ENCODE measurements at places on chromosomes 2 and 18. TPM values are rescaled to one million over a fixed set of nuclear protein-coding genes. Genes with fewer than 3 reads are reported as not detected.

Gene POTEE
- total RNA-seq: 0.09 TPM

Gene MRPL30
- total RNA-seq: 55.4 TPM

Gene IGFBP5
- total RNA-seq: 5.4 TPM

Gene EPAS1
- 1.2 TPM for total RNA-seq

Gene KCNG2
- total RNA-seq: not detected

Gene CTAGE1
- not detected for total RNA-seq

Gene C1GALT1C1L
- total RNA-seq: 0.41 TPM

Gene MYO5B
- total RNA-seq: 0.30 TPM

Gene RGPD8
- 19.9 TPM for total RNA-seq

Gene TBR1
- 0.17 TPM for total RNA-seq

Gene SERPINB12
- not detected for total RNA-seq

Gene CAPN14
- 0.13 TPM for total RNA-seq

GRCh38 chr2:180003073-180003472 is 4.0 kb downstream of the CWC22 start:
- H3K4me1 ChIP-seq: peaks cover 15% of the 10 kb centered on the region
- H3K27ac ChIP-seq: no peak overlapping the region
- H3K4me3 ChIP-seq: no peak overlapping the region
- no peaks in the 10 kb centered on the region for H3K27me3 ChIP-seq
- DNase-seq: no peak

GRCh38 chr2:37091873-37092272 is 7.6 kb downstream of the GPATCH11 start:
- H3K27me3 ChIP-seq: no peaks in the 10 kb centered on the region
- peaks cover 45% of the 10 kb centered on the region for H3K36me3 ChIP-seq
- no peak overlapping the region for H3K27ac ChIP-seq
- H3K4me3 ChIP-seq: no peak overlapping the region
- H3K4me1 ChIP-seq: no peaks in the 10 kb centered on the region

GRCh38 chr2:231725476-231725875 is 17.2 kb downstream of the PTMA start:
- H3K4me1 ChIP-seq: no peaks in the 10 kb centered on the region
- no peaks in the 10 kb centered on the region for H3K27me3 ChIP-seq
- H3K4me3 ChIP-seq: no peak overlapping the region
- no peak overlapping the region for H3K27ac ChIP-seq

GRCh38 chr2:181309586-181309985 is 147.6 kb upstream of the ITGA4 start:
- no peak for DNase-seq
- H3K4me1 ChIP-seq: no peaks in the 10 kb centered on the region
- H3K27me3 ChIP-seq: no peaks in the 10 kb centered on the region
- H3K27ac ChIP-seq: no peak overlapping the region
- H3K4me3 ChIP-seq: no peak overlapping the region
- no peaks in the 10 kb centered on the region for H3K36me3 ChIP-seq

GRCh38 chr2:80007777-80008503 is 296.6 kb downstream of the LRRTM1 start:
- H3K27ac ChIP-seq: no peak overlapping the region
- no peaks in the 10 kb centered on the region for H3K4me1 ChIP-seq
- H3K27me3 ChIP-seq: peaks cover 12% of the 10 kb centered on the region

- H3K27me3 ChIP-seq: no peaks in the 10 kb centered on the region
- H3K4me1 ChIP-seq: no peaks in the 10 kb centered on the region
- H3K27ac ChIP-seq: no peak overlapping the region
- no peak for DNase-seq
These were observed 222.0 kb upstream of the RAB6C start for GRCh38 chr2:129757366-129757914.

DNA sequence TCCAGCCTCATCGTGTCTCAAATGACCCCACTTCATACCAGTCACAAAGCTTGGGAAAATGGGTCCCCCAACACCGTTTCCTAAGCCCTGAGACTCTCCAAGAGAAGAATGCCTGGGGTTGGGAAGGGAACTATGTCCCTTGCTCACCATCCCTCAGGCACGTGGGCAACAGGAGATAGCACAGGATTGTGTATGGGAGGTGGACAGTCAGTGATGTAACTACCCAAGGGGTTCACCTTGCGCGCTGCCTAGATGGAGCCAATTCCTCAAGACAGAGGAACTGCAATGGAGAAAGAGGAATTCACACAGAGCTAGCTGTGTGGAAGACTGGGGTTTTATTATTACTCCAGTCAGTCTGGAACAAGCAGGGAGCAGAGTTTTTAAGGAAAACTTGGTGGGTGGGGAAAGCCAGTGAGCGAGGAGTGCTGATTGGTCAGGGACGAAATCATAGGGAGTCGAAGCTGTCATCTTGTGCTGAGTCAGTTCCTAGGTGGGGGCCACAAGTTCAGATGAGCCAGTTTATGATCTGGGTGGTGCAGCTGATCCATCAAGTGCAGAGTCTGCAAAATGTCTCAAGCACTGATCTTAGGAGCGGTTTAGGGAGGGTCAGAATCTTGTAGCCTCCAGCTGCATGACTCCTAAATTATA is 13.8 kb upstream of the CXCR1 start:
- no peaks in the 10 kb centered on the region for H3K36me3 ChIP-seq
- H3K27me3 ChIP-seq: no peaks in the 10 kb centered on the region
- H3K4me3 ChIP-seq: no peak overlapping the region
- no peak overlapping the region for H3K27ac ChIP-seq
- no peaks in the 10 kb centered on the region for H3K4me1 ChIP-seq

GRCh38 chr2:177983183-177983788 is 89.3 kb downstream of the PDE11A start:
- H3K36me3 ChIP-seq: no peaks in the 10 kb centered on the region
- H3K4me3 ChIP-seq: no peak overlapping the region
- H3K27ac ChIP-seq: no peak overlapping the region
- DNase-seq: peak; percentile 73

DNA sequence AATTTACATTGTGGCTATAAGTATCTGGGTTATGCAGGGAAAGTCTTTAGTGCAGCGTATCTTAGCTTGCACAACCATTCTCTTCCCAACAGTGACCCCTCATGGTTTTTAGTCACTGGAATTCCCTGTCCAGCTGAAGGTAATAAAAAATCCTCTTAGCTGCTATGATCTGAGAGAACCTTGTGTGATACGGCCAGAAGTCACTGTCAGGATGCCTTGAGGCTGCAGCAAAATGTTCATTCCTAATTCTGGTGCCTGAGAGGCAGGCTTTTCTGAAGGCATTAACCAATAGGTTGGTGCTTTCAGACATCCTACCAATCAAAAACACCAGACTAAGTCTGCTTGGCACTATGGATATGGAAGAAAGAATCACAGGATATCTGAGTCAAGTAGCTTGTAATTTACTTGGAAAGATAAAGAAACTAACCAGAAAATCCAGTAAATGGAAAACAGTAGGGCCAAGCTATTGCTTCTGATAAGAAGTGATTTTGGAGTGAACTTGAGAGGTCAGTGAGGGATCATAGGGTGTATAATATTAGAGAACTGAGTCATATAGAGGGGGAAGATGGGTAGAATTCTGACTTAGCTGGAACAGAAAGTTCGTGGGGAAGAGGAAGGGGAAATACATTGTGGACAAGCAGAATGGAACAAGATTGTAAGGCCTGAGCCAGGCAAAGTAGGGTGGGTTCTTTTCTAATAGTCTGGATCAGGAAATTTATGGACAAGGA is 89.0 kb upstream of the SLC14A2 start:
- no peak overlapping the region for H3K27ac ChIP-seq
- H3K27me3 ChIP-seq: no peaks in the 10 kb centered on the region
- no peak overlapping the region for H3K4me3 ChIP-seq
- H3K4me1 ChIP-seq: no peaks in the 10 kb centered on the region
- no peak for DNase-seq
- H3K36me3 ChIP-seq: no peaks in the 10 kb centered on the region

DNA sequence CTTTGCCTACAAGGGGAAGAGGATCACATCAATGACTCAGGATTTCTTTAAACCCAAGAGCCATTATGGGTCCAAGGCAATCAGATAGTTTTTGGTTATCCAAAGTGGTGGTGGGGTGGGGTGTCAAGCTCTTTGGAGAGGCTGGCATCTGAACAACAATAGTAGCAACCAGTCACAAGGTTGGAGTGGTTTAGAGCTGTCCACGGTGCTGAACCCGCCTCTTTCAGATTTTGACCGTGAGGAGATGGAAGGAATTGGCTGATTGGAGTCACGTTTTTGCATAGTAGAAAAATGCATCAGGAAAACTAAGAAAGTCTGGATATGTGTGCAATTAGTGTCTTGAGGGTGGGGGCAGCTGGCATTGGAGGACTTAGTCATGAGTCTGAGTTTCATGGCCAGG is 159.9 kb downstream of the LOXHD1 start:
- DNase-seq: peak; percentile 54
- H3K4me1 ChIP-seq: no peaks in the 10 kb centered on the region
- H3K4me3 ChIP-seq: no peak overlapping the region
- H3K36me3 ChIP-seq: no peaks in the 10 kb centered on the region

DNA sequence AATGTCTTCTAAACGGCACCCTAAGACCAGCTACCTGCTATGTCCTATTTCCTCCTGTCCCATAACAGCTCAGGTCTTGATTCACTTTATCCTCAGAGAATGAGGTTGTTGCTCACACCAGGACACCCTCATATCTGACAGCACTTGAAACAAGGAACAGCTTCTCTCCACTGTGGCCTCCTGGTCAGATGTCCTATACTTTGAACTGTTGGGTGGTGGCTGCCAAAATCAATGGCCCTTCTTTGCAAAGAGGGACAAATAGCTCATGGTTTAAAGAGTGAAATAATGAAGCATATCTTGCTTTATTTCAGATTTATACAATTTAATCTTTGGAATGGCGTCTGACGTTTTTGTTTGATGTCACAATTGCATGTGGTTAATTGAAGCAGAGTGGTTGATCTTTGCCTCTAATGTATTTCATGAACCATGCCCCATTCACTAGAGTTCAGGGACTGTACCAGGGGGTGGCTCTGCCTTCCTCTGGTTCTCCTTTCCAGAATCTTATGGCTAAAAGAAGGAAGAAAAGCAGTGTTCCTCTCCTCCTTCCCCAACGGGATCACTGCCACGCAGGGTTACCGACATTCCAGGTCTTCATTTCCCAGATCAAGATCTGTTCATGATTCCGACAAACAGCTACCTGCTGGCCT is 24.1 kb upstream of the ZCCHC2 start:
- H3K27ac ChIP-seq: no peak overlapping the region
- no peak overlapping the region for H3K4me3 ChIP-seq
- no peaks in the 10 kb centered on the region for H3K27me3 ChIP-seq
- no peaks in the 10 kb centered on the region for H3K36me3 ChIP-seq

DNA sequence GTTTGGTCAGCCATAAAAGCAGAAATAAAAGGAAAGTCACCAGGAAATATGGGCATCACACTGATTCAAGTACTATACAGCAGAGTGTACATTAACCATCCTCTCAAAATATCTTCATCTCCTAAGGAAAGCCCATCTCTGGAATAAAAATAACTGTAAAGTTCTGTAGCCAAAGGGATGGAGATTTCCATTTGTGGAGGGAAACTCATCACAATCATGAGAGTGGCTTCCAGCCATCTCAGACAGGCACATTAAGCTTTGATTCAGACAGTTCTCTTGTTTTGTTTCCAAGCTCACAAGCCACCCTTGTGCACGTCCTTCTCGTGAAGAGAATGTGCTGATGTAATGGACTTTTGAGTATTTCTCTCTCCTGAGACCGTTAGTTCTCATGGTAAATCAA is 695.5 kb downstream of the LRRTM4 start:
- H3K4me1 ChIP-seq: no peaks in the 10 kb centered on the region
- no peaks in the 10 kb centered on the region for H3K27me3 ChIP-seq
- DNase-seq: no peak
- no peak overlapping the region for H3K4me3 ChIP-seq

All from A673 (cell line).